Astrocyte (in vitro differentiated cells and primary cell): ENCODE measurements at places on chromosomes 2 and 18. TPM values are rescaled to one million over a fixed set of nuclear protein-coding genes. Genes with fewer than 3 reads are reported as not detected.
A peak's percentile ranks its signal among the peaks of the same experiment; 100 is the strongest.

CIB4 gene
- not detected in 2 replicates for total RNA-seq

- H3K36me3 ChIP-seq = no peaks in the 10 kb centered on the region
- H3K4me1 ChIP-seq = no peaks in the 10 kb centered on the region
- no peaks in the 10 kb centered on the region for H3K27me3 ChIP-seq
- H3K4me3 ChIP-seq = no peak overlapping the region
- no peak overlapping the region for H3K27ac ChIP-seq
- no peak for DNase-seq
Observed at GRCh38 chr2:122451040-122451439, 695.6 kb downstream of the TSN start.

DNA sequence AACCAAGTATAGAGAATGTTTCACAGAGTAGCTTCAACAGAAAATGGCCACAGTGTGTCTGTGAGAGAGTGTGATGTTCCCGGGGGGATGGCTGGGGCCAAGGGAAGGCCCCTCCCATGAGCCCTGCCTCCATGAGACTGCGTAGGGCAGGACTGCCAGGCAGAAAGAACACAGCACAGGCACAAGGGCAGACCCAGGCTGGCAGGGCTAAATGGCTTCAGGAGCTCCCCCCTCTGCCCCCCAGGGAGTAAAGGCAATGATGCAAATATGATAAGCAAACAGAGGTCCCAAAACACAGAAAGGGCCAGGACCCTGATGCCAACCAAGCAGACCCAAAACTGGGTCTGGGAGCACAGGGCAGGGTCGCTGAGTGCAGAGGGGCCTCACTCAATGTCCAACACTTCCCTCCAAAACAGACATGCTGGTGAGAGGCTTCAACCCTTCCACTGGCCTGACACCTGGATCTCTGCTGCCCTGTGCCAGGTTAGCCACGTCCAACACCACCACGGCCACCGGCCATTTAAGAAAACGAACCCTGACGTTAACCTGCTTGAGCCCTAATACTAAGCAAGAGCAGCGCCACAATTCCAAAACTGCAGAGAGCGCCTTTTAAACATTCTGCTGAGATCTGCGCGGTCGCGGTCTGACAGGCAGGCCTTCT, 90.3 kb downstream of the HDAC4 start:
- H3K27me3 ChIP-seq = no peaks in the 10 kb centered on the region
- DNase-seq = no peak
- H3K4me3 ChIP-seq = no peak overlapping the region
- no peaks in the 10 kb centered on the region for H3K36me3 ChIP-seq
- H3K4me1 ChIP-seq = no peaks in the 10 kb centered on the region

GRCh38 chr2:207902821-207903220, 122.5 kb downstream of the PLEKHM3 start:
- H3K27me3 ChIP-seq = no peaks in the 10 kb centered on the region
- H3K4me1 ChIP-seq = no peaks in the 10 kb centered on the region
- no peak overlapping the region for H3K4me3 ChIP-seq
- H3K27ac ChIP-seq = no peak overlapping the region

DNA sequence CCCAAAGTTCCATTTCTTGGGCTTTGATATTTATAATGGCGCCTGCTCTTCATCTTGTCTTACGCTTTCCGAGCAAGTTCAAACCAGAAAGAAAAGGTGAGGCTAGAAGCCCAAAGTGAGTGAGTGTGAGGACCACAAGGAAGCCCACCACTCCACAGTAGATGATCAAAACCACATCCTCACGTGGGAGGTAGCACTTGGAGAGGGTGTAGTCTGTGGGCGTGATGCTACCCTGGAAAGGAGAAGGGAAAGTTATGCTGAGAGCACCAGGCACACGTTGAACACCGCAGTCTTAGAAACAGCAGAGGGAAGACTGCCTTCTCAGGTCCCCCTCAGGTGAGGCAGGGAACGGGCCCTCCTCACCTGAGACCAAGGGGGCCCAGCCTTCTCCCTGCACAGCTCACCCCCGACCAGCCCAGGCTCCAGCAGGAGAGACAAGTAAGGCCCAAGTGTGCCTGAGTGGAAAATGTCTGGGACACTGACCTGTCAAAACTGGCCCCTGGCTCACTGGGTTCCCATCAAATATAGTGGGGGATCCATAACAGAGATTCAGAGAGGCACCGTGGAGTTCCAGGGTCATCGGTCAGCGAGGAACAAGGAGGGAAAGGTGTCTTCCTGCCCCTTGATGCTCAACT, 23.6 kb downstream of the MPPE1 start:
- no peak overlapping the region for H3K4me3 ChIP-seq
- DNase-seq = no peak
- H3K4me1 ChIP-seq = no peaks in the 10 kb centered on the region
- H3K36me3 ChIP-seq = no peaks in the 10 kb centered on the region

HOXD1 gene
- not detected in 2 replicates for total RNA-seq

ACOXL gene
- 0.12 and 0.23 TPM in 2 replicates for total RNA-seq

LYG2 gene
- total RNA-seq = not detected in 2 replicates

GRCh38 chr18:1253827-1254226, 349.2 kb downstream of the ADCYAP1 start:
- no peaks in the 10 kb centered on the region for H3K4me1 ChIP-seq
- H3K36me3 ChIP-seq = no peaks in the 10 kb centered on the region
- no peak overlapping the region for H3K4me3 ChIP-seq
- no peaks in the 10 kb centered on the region for H3K27me3 ChIP-seq
- no peak for DNase-seq

DNA sequence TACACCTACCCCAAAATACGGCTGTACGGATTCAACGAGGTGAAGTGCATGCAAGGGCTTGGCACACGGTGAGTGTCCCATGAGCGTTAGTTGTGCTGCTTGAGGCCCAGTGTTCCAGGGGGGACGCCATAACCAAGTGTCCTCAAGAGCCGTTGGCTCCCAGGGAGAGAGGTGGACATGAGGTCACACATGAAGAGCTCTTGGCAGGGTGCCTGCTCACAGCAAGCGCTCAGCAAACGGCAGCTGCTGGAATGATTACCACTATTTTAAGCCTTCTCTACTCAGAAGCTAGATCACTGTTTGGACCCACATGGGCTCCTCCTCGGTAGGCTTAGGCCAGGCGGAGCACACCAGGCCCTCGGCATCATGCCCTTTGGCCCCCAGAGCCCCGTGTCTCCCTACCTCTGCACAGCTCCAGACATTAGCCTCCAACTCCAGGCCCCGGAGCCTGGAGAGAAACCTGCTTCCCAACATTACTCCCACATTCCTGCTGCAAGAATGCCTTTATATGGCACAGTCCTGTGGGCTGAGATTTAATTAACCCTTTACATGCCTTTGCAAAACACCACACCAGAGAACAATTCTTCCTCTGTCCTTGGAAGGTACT, 68.4 kb upstream of the PPP1CB start:
- H3K4me1 ChIP-seq = peaks cover 27% of the 10 kb centered on the region
- H3K27ac ChIP-seq = peak overlapping the region; percentile 32
- no peaks in the 10 kb centered on the region for H3K36me3 ChIP-seq
- peak; percentile 80 for DNase-seq
- no peaks in the 10 kb centered on the region for H3K27me3 ChIP-seq

DNA sequence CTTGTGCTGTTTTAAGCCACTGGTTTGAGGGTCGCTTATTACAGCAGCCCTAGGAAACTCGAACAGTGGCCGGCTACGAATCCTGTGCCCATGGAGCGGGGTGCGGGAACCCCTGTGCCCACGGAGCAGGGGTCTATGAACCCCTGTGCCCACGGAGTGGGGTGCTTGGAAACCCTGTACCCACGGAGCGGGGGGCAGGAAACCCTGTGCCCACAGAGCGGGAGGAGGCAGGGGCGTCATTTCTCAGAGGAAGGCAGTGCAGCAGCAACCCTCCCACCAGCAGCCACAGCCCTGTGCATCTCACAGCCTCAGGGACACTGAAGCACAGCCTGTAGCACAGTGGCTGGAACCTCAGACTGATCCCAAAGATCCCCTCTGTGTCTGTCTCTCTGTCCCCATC, 34.2 kb upstream of the GPC1 start:
- H3K36me3 ChIP-seq = no peaks in the 10 kb centered on the region
- DNase-seq = no peak
- no peak overlapping the region for H3K27ac ChIP-seq
- H3K4me3 ChIP-seq = no peak overlapping the region

COBLL1 gene
- 17.6 and 18.6 TPM in 2 replicates for total RNA-seq

LINC00305 gene
- total RNA-seq = not detected in 2 replicates

CSRNP3 gene
- total RNA-seq = 5.9 and 6.5 TPM in 2 replicates

SP5 gene
- 0.11 TPM in 1 of 2 replicates, not detected in the other for total RNA-seq

FIGN gene
- 25.9 and 30.3 TPM in 2 replicates for total RNA-seq

ASB18 gene
- not detected in 2 replicates for total RNA-seq

DNA sequence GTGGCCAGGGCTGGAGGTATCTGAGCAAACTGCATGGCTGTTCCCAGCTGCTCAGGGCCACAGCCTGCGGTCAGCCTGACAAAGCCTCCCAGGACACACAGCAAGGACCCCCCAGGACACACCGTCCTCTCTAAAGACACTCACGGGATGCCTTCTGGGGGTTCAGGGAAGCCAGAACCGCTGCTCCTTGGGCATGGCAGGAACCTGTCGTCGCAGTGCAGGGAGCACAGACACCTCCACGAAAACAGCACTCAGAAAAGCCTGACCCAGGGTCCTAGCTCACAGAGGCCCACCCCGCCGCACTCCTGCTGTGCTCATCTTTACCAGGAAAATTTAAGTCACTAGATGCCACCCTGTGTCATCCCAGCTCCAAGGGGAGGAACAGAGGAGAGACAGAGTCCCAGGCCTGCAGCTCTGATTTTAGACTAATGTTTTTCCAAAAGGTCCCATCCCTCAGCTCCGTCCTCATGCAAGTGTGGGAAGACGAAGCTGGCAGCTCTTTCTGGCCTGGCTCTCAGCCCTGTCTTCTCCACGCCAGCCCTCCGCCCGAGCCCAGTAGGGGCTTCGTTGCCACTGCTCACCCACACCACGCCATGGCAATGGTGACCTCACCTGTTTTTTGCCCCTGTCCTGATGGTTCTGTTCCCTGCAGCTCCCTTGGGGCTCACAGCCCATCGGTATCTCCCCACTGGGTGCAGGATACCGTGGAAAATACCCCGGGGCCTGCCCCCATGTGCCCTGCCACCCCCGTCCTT, 23.9 kb upstream of the SLC66A3 start:
- DNase-seq = no peak
- H3K4me1 ChIP-seq = peaks cover 21% of the 10 kb centered on the region
- H3K4me3 ChIP-seq = no peak overlapping the region

ATOH8 gene
- total RNA-seq = 1.2 and 1.9 TPM in 2 replicates

GRCh38 chr2:38076710-38077430, 919 bp upstream of the CYP1B1 start:
- H3K4me3 ChIP-seq = peak overlapping the region; percentile 47
- peak overlapping the region; percentile 70 for H3K27ac ChIP-seq
- peak; percentile 91 for DNase-seq
- H3K4me1 ChIP-seq = peaks cover 9% of the 10 kb centered on the region
- H3K27me3 ChIP-seq = peaks cover 36% of the 10 kb centered on the region

MAP3K20 gene
- total RNA-seq = 41.2 and 42.4 TPM in 2 replicates
